Activated naive CD8-positive, alpha-beta T cell treated with anti-CD3 and anti-CD28 coated beads, Interleukin-2, amount 50 U/mL, for 16 hours (primary cell): ENCODE measurements at places on chromosomes 4 and X.

GRCh38 chr4:99722725-99723124, 65.1 kb upstream of the C4orf54 start:
- no peak for DNase-seq

DNA sequence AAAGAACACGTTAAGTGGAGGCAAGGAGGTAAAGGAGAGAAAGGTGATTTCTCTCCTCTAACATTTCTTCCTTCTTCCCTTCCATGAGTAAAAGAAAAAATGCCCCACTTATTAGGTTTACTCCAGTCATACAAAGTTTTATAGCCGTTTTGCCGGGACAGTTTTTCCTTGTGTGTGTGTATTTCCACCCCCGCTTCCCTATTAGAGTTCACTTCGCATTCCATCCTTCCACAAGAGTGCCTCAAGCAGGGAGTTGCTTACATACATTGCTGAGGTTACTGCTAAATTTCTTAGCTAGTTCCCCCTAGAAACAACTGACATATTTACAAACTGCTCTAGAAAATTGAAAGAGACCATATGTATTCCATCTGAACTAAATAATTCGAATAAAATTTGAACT, 45.2 kb upstream of the BMP15 start:
- DNase-seq = no peak

GRCh38 chr4:86141161-86141560, 218.7 kb downstream of the MAPK10 start:
- no peak for DNase-seq

- DNase-seq = no peak
Measured at GRCh38 chr4:4574792-4575191, 32.9 kb upstream of the STX18 start.

GRCh38 chr4:40710484-40711254, 39.1 kb upstream of the NSUN7 start:
- DNase-seq = no peak

- DNase-seq = no peak
Measured at GRCh38 chr4:140222171-140222570, 68.2 kb upstream of the MAML3 start.

DNA sequence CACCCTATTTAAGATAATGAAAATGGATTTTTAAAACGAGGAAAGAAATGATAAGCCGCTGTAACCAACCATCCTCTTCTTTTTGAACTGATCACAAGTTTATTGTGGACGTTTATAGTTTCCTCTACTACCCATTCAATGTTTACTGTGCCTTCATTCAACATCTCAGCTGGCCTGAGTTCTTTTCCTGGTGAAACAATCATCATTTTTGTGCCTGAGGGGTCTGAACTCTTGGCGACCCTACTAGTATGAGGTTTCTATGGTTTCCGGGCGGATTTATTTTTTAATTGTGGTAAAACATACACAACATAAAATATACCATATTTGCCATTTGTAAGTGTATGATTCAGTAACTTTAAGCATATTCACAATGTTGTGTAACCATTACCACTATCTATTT, 100.7 kb downstream of the SPRY1 start:
- no peak for DNase-seq

DNA sequence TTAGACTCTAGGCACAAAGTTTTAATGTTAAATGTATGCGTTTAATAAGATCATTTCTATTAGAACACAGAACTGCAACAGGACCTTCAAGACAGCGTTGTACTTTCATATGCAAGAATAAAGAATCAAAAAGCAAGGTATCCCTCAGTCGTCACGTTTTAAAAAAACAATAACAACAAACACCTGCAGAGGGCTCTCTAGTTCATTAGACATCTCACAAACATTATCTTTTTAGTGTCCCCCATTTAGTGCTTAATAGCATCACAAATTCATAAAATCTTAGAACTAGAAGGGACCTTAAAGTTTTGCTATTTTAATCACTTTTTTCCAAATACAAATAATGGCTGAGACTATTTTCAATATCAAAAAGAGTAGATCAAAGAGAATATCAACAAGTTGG, 236.6 kb downstream of the DCHS2 start:
- DNase-seq = no peak

GRCh38 chr4:4333265-4333706, 43.2 kb downstream of the ZBTB49 start:
- no peak for DNase-seq

DNA sequence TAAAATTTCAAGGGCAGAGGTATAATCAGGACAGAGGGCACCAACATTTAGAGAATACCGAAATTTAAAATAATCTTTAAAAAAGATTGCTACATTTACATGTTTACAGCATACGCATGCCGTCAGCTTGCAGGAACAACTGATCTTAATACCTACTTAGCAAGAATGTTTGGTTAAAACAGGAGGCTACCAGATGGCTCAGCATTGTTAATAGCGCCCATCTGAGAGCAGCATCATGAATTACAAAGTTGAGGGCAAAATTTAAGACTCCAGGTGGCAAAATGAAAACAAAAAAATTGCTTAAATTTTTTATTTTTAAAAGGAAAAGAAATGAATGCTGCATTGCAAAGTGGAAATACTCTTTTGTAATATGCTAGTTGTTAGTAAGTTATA, 241.3 kb downstream of the C4orf33 start:
- no peak for DNase-seq

DNA sequence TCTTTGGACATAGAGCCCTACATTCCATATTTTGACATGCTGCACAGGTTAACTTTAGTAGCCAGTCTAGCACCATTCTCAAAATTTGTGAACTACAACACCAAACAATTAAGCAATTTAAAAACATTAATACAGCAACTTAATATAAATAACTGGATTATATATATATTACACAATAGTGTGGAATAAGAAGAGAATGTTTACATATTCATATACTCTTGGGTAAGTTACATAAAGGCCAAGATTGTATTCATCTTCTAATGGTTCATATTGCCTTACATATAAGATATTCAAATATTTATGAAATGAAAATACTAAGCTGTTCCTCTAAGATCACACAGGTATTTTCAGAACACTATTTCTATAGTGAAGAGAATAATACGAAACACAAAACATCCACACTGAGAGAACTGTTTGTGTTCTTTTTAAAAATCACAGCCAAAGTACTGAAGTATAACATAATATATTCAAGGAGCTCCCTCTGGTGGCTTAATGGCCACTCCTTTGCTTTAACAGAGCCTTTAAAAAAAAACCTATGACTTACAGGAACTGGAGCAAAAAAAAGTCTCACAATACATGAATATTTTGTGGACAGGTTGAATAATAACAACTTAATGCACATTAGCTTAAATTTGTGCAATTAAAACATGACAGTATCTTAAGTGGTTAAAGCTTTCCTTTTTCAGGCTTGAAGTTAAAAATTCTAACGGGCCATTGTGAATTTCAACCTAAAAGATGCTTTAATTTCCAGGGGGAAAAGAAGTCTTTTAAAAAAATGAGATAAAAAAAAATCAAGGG, 46.2 kb downstream of the NEK1 start:
- no peak for DNase-seq

DNA sequence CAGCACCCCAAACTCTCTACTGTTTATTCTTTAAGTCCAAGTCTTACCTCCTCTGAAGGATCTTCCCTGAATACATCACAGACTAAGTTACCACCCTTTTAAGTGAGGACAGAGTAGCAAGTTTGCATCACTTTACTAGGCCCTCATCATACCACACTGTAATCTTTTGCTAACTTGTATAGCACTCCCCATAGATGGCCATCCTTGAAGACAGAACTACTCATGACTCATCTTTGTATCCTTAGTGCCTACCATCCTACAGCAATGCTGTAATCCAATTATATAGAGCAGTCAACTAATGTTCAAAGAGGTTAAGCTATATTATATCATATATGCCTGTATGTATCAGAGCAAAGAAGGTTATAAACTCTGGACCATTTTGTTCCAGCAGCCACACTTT, 101.4 kb downstream of the ADAMTS3 start:
- DNase-seq = no peak

GRCh38 chrX:154486052-154486395, 391 bp downstream of the UBL4A start:
- DNase-seq = no peak

DNA sequence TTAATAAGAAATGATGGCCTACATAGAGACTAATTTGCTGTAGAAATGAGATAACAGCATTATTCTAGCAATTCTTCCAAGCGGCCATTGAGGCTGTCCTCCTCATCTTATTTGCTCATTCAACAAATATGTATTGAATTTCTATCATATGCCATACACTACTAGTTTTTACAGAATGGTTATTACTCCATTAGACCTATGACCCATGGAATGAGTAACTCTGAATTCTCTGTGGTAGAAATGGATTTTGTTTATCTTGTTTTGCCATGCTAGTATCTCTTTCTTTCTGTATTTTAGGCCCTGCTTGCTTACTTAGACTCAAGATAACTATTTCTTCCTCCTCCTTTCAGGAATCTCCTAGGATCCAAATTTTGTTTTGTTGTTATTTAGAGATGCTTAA, 103.5 kb downstream of the RPA4 start:
- DNase-seq = no peak

- no peak for DNase-seq
Measured at GRCh38 chr4:170395773-170396172, 306.0 kb upstream of the AADAT start.

DNA sequence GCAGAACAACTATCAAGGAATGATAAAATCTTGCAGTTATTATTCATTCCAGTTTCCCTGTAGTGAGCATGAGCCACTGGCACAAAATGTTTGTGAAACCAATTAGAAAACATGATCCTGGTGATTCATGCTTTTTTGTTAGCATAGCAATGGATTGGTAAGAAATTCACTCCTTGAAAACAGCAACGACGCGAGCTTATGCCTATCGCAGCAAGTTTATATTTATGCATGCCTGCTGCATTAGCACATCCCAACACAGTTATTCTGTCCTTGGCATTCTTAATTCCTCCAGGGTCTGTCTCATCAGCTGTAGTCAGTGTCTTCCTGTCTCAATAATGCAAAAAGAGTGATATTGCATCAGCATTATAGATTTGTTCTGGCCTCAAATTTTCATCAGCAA, 975.9 kb downstream of the STIM2 start:
- no peak for DNase-seq
